Tongue (tissue), 3 donors: ENCODE measurements at places on chromosomes 5 and 9. TPM values are rescaled to one million over a fixed set of nuclear protein-coding genes. Genes with fewer than 3 reads are reported as not detected.

The BTNL3 gene
- not detected for total RNA-seq

The PLCXD3 gene
- under 0.01 TPM for total RNA-seq

The PAPPA gene
- 3.0 TPM for total RNA-seq

The SLC1A3 gene
- 24.2 TPM for total RNA-seq

The LPAR1 gene
- total RNA-seq: 61.5 TPM

The BSPRY gene
- total RNA-seq: 2.6 TPM

The PPP2CA gene
- 198 TPM for total RNA-seq

The SLC25A46 gene
- 80.6 TPM for total RNA-seq

The SLC9A3 gene
- 4.3 TPM for total RNA-seq

The FCHO2 gene
- 27.2 TPM for total RNA-seq
